GM23248 (cell line): ENCODE measurements at places on chromosomes 5 and 9.
A peak's percentile ranks its signal among the peaks of the same experiment; 100 is the strongest.

DNA sequence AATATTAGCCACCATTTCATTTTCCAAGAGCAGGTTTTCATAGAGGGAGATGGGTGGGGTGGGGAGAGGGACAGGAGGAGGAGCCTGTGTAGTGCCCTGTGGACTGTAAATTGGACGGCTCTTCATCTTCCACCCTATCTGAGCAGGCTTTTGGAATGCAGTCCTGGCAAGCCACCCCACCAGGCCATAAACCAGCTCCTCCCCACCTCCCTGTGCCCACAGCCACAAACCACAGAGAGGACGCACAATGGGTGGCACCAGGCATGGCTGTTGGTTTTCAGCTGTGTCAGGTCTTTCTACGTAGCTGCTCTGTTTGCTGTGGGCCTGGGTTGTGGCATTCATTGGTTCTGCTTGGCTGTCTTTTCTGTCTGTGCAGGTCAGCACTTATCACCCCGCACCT, 58.0 kb downstream of the PLAC8L1 start:
- no peak for DNase-seq

DNA sequence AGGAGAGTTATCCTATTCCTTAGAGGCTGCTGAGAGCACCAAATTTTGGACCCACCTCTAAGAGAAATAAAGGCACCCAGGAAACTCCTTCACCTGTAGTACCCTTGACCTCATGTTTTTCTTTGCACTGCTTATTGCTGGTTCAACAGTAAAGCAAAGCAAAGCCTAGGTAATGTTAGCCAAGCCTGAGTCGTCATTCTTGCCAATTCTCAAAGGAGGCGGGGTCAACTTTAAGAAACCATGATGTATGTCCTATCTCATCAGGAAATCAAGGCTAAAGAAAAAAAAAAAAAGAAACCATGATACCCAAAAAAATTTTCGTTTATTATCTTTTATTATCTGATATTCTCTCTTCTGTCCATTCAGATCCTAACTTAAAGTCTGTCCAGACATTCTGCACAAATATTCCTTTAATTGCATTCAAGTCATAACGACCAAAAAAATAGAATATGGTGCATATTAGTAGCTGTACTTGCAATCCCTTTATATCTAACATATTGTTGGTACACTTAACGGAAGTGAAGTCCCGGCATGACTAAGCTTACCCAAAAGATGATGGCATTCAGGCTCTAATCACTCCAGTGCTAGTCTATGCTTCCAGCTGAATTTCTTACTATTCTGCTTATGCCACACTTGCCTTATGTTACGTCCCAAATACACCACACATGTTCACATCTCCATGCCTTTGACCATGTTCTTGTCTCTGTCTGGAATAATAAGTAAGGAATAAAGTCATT, 1.8 kb downstream of the AUH start:
- DNase-seq: peak; percentile 78

DNA sequence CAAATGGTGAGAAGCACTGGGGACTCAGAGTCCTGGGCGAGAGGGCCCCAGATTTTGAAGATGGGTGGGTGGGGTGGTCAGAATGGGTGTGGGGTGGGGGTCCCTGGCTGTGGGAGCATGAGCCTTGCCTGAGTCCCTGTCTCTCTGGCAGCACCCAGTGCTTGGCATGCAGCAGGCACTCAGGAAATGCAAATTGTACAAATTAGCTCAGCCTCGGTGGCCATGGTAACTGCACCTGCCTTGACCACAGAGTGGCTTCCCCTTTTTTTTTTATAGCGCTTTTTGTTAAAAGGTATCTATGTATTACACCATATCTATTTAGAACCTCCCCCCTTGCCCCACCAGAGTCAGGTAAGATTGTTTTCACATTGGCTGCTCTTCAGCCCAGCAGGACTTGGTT, 19.2 kb upstream of the PITX1 start:
- DNase-seq: no peak

DNA sequence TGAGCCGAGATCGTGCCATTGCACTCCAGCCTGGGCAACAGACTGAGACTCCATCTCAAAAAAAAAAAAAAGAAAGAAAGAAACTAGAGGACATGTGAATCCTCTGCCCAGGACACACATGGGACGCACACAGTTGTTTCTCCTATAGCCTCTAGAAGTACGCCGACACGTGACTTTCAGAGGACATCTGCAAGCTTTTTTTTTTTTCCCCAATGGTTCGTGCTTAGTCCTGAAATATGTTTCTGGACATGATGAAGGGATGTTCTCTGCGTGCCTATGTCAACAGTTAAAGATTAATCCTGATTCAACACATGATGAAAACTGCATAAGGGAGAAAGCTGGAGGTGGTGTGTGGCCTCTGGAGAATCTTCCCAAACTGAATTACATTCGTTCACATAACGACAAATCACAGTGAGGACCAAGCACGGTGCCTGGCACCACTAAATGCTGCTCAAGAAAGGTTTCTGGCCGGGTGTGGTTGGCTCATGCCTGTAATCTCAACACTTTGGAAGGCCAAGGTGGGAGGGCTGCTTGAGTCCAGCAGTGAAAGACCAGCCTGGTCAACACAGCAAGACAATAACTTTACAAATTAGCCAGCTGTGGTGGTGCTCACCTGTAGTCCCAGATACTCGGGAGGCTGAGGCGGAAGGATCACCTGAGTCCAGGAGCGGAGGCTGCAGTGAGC, 9.8 kb downstream of the COL23A1 start:
- no peak for DNase-seq

- no peak for DNase-seq
Observed at GRCh38 chr9:121071370-121071755, 3.4 kb upstream of the CNTRL start.

DNA sequence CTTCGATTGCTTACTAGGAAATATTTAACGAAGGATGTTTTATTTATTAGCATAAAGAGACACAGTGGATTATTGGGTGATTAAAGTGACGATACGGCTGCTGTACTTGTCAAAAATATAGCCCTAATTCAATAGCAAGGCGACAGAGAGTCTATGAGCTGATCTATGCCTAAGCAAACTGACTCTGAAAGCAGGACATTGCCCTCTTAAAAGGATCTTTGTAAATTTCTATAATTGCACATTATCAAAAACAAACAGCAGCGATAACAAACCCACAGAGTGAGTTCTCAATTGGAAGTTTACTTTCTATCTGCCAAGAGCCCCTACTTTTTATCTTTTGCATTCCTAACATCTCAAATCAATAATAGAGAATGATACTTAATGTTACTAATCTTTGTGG, 31.4 kb downstream of the TLX3 start:
- DNase-seq: no peak
